ENCODE measurements at places on chromosomes 7 and 10.

DNA sequence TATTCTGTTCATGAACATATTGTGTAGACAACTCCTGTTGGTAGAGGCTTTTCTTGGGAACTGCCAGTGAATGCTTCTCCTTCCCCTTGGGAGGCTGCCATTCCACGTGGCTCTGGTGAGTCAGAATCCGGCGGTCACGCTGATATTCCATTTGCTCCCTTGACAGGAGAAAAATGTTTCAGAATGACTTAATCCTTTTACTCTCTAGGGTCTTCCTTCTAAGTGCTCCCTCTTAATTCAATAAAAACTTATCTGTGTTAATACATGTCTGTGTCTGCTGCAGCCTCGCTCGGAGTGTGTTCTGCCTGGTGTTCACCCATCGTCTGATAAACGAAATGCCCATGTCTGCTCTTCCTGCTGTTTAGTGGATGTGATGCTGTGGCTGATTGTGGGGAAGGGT, 278.6 kb downstream of the ARHGAP12 start:
- peaks cover 10% of the 10 kb centered on the region for H3K27me3 ChIP-seq
- H3K36me3 ChIP-seq = no peaks in the 10 kb centered on the region
- no peak overlapping the region for H3K27ac ChIP-seq

GRCh38 chr7:22587322-22587721, 87.3 kb upstream of the STEAP1B start:
- no peak for DNase-seq
- H3K27ac ChIP-seq = no peak overlapping the region
- no peaks in the 10 kb centered on the region for H3K4me1 ChIP-seq
- peaks cover 8% of the 10 kb centered on the region for H3K27me3 ChIP-seq
- no peaks in the 10 kb centered on the region for H3K36me3 ChIP-seq

DNA sequence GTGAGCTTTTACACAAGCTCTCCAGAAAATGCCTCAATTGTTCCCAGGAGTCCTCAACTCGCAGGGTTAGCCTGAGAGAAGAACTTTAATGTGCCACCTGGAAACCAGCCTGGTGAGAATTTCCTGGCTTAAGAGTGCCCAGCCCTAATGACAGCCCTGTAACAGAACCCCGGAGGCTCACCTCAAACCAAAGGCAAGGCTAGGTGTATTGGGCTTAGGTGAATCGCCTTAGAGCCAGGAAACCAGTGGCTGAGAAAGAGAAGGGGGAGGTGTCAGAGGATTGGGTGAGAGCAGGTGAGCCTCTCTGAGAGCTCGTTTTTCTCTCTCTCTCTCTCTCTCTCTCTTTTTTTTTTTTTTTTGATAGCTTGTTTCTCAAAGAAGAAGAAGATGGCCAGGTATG, 7.3 kb downstream of the OCM2 start:
- DNase-seq = no peak
- H3K27ac ChIP-seq = no peak overlapping the region
- no peaks in the 10 kb centered on the region for H3K36me3 ChIP-seq
- H3K4me3 ChIP-seq = no peak overlapping the region

DNA sequence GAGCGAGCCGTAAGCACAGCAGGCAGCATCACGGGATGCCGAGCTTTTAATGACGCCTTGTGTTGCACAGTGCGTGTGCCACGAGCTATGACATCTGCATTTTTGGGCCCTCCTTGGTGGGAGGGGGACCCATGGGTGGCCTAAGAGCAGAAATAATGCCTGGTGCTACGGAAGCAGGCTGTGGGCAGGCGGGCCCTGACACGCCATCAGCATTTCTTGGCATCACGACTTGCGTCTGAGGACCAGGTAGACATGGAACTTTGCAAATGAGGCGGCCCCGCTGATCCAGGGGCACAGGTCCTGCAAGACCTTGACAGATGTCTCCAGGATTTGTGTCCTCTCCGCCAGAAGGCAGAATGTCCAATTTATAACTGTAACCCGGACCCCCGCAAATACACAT, 117.8 kb upstream of the RNF32 start:
- H3K4me1 ChIP-seq = no peaks in the 10 kb centered on the region
- no peak overlapping the region for H3K27ac ChIP-seq
- H3K4me3 ChIP-seq = no peak overlapping the region
- DNase-seq = no peak

DNA sequence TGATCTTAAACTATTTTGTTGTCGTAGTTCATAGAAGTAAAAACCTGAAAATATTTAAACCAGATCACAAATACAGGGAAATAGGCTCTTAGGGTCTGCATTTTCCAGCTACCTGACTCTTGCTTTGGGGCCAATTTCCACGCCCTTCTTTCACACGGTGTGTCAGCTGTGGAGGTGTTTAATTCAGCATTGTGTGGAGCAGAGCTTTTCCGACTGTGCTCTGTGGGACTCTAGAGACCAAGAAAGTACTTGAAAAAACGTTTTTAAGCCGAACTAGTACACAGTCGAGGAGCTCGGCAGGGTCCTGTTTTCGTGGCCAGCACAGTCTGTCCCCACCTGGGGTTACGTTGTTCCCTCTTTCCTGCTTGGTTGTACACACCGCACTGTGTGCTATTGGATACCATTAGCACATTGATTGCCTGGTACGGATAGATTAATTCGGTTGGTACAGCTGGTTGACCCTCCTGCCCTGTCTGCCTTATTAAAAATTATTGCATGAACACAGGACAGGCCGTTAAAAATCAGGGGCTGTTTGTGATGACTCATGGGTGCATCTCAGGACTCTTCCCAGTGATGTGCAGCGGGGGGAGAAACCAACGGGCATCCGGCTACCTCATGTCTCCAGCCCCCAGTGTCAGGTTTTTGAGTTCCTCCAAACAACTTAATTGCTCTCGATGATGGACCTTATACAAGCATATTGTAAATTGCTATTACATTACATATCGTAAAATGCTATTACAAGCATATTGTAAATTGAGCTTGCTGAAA, 80.7 kb upstream of the BTBD16 start:
- no peaks in the 10 kb centered on the region for H3K4me1 ChIP-seq
- H3K36me3 ChIP-seq = no peaks in the 10 kb centered on the region
- H3K27me3 ChIP-seq = no peaks in the 10 kb centered on the region
- no peak overlapping the region for H3K27ac ChIP-seq

- H3K27ac ChIP-seq = no peak overlapping the region
- H3K27me3 ChIP-seq = no peaks in the 10 kb centered on the region
- DNase-seq = no peak
- H3K36me3 ChIP-seq = no peaks in the 10 kb centered on the region
These were observed 296.9 kb upstream of the DGKB start for GRCh38 chr7:15199482-15199881.

- no peak for DNase-seq
- peaks cover 11% of the 10 kb centered on the region for H3K27me3 ChIP-seq
- H3K27ac ChIP-seq = no peak overlapping the region
- H3K4me1 ChIP-seq = no peaks in the 10 kb centered on the region
- H3K4me3 ChIP-seq = no peak overlapping the region
These were observed 184.2 kb downstream of the ADARB2 start for GRCh38 chr10:1552881-1553670.

DNA sequence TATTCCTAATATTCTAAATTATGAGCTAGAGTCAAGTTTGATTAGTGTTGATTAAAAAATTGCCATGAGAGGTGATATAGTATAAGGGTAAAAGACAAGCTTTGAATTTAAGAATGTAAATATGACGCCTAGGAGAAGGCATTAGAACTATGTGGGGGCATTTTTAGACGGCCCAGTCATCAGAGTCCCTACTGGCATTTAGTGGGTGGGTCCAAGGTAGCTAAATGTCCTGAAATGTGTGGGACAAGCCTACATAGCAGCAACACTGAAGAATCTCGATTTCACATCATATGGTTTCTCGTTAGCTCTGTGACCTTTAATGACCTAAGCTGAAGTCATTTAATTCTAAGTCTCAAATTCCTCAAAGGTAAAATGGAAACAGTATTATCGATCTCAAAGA, 133.5 kb downstream of the SGMS1 start:
- H3K27ac ChIP-seq = no peak overlapping the region
- peaks cover 46% of the 10 kb centered on the region for H3K36me3 ChIP-seq
- no peaks in the 10 kb centered on the region for H3K27me3 ChIP-seq
- H3K4me3 ChIP-seq = no peak overlapping the region
- peaks cover 22% of the 10 kb centered on the region for H3K4me1 ChIP-seq
- no peak for DNase-seq

- H3K4me1 ChIP-seq = no peaks in the 10 kb centered on the region
- H3K4me3 ChIP-seq = no peak overlapping the region
- no peak for DNase-seq
- no peaks in the 10 kb centered on the region for H3K27me3 ChIP-seq
- H3K36me3 ChIP-seq = no peaks in the 10 kb centered on the region
These were observed 128.2 kb downstream of the AKR1D1 start for GRCh38 chr7:138204285-138204981.

DNA sequence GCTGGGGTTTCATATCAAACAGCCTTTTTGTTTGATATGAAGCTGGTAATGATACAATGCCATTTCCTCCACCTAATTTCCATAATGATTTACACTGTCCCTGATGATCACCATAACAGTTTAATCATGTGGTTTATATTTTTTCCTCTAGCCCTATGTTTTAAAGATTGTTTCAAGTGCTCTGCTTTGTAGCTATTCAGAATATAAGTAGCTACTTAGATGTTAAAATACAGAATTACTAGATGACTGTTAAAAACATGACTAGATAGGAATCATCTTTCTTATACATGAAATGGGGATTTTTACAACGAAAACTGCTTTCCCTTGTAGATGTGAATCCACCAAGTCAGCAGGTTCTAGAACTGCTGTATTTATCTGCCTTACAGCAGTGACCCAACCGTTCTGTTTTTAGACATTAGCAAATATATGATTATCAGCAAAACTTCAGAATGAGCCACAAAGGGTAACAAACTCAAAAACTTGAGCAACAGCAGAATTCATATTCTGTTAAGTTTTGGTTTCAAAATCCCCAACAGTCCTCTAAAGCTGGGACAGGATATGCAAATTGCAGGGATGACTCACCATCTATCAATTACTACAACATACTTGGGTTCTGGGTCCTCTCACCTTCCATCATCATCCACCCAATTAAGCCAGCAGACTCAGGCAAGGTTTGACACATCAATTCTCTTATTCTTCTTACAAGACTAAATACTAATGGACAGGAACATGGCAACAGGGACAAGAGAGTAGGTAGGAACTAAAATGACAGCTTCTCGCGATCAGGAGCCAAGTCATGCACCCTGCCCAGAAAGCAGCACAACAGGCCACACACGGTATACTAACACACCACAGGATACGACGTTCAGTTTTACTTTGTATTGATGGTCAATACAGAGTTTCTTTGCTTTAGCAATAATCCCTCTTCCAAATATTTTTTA, 83.9 kb downstream of the PIP4K2A start:
- peaks cover 94% of the 10 kb centered on the region for H3K4me1 ChIP-seq
- H3K27me3 ChIP-seq = no peaks in the 10 kb centered on the region
- peaks cover 8% of the 10 kb centered on the region for H3K36me3 ChIP-seq
- peak; percentile 52 for DNase-seq
- H3K4me3 ChIP-seq = peak overlapping the region; percentile 89

- no peaks in the 10 kb centered on the region for H3K4me1 ChIP-seq
- DNase-seq = no peak
- peak overlapping the region; percentile 19 for H3K4me3 ChIP-seq
- H3K36me3 ChIP-seq = no peaks in the 10 kb centered on the region
These were observed 20.4 kb downstream of the SH2B2 start for GRCh38 chr7:102306916-102307677.

GRCh38 chr10:7933262-7933661, 115.0 kb downstream of the TAF3 start:
- H3K27me3 ChIP-seq = no peaks in the 10 kb centered on the region
- peaks cover 31% of the 10 kb centered on the region for H3K36me3 ChIP-seq
- peaks cover 5% of the 10 kb centered on the region for H3K4me1 ChIP-seq

DNA sequence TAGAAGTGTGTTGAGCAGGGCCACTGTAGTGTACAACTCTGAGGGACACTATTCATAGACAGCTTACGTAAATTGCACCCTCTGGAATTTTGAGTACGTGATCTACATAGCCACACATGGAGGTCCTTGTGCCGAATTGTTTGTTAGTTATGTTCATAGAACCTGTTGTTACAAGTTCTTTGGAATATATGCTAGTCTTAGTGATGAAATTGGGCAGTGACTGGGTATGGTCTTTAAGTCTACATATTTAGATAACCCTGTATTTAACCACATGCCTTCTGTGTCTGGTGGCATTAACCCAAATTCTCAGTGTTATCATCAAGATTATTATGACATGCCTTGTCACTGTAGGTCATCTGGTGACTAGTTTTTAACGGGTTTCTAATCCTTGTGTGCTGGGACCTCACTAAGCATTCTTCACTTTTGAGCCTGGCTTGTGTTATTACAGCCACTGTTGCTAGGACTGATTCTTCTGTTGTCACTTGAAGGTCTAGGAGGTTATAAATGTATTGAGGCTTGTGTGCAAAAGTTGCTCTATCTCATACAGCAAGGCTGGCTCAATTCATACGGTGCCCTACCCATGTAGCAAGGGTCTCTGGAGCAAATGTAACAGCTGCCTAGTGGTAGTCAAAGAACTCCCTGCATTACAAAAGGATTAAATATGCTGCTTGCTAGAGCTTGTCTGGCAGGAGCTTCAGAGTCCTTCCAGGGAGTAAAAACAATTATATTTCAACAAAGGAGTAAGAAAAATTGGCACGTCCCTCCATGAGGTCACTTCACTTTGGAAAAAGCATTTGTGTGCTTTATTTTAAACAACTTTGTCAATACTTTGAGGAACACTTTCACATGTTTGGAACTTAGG, 65.4 kb downstream of the CDK14 start:
- DNase-seq = no peak
- H3K27me3 ChIP-seq = no peaks in the 10 kb centered on the region
- H3K36me3 ChIP-seq = no peaks in the 10 kb centered on the region
- H3K27ac ChIP-seq = no peak overlapping the region

DNA sequence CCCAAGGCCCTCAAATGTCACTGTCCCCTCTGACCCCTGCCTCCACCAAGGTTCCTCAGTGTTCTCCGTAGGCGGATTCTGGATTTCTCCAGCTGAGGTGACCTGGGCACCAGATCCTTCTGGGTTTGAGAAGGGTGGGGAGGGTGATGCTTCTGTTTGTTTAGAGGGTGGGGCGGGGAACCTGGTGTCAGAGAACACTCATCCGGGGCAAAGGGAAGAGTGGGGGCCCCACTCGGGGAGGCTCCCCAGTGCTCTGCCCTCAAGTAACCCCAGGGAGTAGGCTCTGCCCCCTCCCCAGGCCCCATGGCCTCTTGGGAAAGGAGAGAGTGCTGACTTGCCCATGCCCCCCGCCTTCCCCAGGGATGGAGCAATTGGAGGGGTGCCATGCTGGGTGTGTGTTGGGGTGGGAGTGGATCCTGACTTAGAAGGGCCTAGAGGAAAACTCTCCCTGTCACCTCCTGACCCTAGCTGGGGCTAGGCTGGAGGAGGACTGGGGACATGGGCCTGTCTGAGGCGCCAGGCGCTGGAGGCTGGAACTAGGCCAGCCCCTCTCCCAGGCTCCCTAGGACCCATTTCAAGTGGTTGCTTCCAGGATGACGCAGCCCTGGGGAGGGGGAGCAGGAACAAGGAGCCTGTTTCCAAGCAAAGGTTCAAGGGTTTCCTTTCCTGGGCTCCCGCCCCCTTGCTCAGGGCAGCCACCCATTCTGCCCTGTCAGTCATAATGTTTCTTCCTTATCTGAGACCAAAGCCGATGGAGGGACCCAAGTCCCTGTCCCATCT, 27.9 kb downstream of the KAZALD1 start:
- no peak overlapping the region for H3K27ac ChIP-seq
- no peak overlapping the region for H3K4me3 ChIP-seq
- H3K4me1 ChIP-seq = peaks cover 4% of the 10 kb centered on the region
- no peak for DNase-seq
- peaks cover 24% of the 10 kb centered on the region for H3K27me3 ChIP-seq

All from naive thymus-derived CD8-positive, alpha-beta T cell (primary cell).